ENCODE measurements at places on chromosomes 7 and 10. TPM values are rescaled to one million over a fixed set of nuclear protein-coding genes. Genes with fewer than 3 reads are reported as not detected.

The CPED1 gene
- total RNA-seq: not detected

The ANKRD22 gene
- 0.41 TPM for total RNA-seq

The CALML3 gene
- not detected for total RNA-seq

The ADIRF gene
- total RNA-seq: not detected
